ENCODE measurements at places on chromosomes 12 and 14.

- no peak for DNase-seq
These were observed 191.6 kb upstream of the NUDT4 start for GRCh38 chr12:93186131-93186530.

DNA sequence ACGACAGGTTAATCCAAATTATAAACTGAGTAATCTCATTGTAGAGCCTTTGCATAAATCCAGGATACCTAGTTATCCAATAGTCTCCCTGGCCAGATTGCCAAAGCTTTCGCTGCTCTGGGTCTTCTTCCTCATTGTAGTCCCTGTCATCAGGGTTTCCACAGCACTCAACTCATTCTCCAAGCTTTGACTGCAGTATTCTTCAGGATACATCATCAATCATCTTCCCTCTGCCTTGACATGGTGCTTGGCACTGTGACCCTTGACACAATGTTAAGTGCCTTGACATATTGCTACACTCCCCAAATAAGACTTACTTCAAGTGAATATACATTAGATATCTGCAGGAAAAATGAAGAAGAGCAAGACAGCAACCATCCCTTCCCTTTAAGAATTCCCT, 60.1 kb upstream of the RESF1 start:
- DNase-seq, result no peak

- no peak for DNase-seq
These were observed 154.6 kb upstream of the OTX2 start for GRCh38 chr14:56964895-56965294.

GRCh38 chr12:78324234-78324633, 493.5 kb downstream of the NAV3 start:
- DNase-seq, result no peak

DNA sequence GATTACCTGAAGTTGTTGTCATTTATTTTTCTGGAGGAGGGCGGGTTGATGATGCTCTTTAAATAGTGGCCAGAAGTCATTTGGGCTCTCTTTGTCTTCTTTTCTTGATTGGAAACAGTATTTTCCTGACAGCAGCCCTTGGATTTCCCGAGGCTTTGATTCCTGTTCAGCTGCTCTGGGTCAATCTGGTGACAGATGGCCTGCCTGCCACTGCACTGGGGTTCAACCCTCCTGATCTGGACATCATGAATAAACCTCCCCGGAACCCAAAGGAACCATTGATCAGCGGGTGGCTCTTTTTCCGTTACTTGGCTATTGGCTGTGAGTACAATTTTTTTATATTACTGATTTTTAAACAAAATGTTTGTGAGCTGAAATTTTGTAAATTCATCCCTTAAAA, 60.4 kb downstream of the ANAPC7 start:
- no peak for DNase-seq

- no peak for DNase-seq
These were observed 26.5 kb upstream of the TTC7B start for GRCh38 chr14:90842726-90843125.

GRCh38 chr14:36056845-36057244, 119.7 kb downstream of the PTCSC3 start:
- DNase-seq, result no peak

Data from activated T-cell treated with anti-CD3 and anti-CD28 coated beads, Interleukin-2, amount 50 U/mL, for 1 hour (primary cell).